Stimulated activated CD4-positive, alpha-beta T cell treated with anti-CD3 and anti-CD28 coated beads, Interleukin-4, amount 100 ng/mL, for 4 hours (primary cell): ENCODE measurements at places on chromosomes 12 and 14.

- DNase-seq, result no peak
Measured at GRCh38 chr14:69573205-69573830, 1.4 kb downstream of the CCDC177 start.

DNA sequence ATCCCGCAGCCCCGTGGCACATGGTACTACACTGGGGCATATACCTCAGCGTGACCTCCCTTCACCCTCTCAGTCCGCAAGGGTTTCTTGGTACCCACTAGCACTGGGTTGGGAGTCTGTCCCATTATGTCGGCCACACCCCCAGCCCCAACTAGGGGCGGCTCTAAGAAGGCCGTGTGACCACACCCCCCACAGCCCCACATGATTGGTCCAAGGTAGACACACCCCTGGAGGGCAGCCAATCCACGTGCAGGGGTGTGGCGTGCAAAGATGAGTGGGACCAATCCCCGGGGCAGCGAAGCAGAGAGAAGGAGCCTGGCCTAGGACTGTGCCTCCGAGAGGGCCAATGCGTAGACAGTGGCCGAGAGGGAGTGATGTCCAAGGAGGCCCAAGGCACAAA lies 34.6 kb upstream of the BEGAIN start:
- no peak for DNase-seq

DNA sequence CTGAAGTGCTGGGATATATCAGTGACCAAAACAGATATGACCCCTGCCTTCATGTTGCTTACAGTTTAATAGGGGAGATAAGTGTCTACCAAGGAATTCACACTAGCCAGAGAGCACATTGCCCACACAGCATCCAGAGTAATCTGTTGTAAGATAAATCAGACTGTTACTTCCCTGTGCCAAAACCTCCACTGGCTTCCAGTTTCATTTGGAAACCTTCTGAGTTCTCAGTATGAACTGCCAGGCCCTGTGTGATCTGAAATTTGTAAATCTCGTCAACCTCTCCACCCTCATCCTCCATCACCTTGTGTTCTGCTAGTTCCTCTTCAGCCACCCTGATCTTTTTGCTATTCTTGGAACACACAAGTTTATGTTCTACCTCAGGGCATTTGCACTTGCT lies 154.7 kb downstream of the ETV6 start:
- DNase-seq, result no peak

DNA sequence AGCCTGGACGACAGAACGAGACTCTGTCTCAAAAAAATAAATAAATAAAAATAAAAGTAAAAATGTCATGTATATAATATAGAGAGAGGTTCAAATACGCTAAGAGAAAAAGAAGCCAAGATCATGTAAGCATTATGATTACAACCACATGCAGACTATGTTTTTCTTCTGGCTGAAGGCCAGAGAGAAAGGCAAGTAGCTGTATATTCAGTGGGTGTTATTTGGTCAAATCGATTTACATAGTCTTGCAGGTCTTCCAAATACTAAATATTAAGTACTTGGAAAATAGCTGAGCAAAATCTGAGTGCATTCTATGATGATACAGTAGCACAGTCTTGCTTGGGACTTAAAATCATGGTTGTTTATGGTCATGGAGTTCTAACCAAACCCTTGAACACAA lies 758.0 kb downstream of the DIO2 start:
- no peak for DNase-seq

DNA sequence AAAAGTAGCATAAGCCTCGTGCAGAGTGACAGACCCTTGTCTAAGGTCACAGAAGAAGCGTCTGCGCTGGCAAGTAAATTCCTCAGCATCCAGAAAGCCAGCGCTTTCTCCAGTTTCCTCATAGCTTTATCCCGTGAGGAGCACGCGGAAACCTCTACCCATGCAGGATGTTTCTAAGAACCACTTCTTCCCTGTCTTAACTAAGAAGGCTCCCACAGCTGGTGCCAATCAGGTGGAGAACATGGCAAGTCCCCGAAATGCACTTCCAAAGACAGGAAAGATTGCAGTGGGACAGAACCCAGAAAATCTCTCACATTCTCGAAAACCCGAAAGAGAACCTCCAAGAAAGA lies 968 bp upstream of the ARID4A start:
- no peak for DNase-seq

- DNase-seq, result no peak
Measured at GRCh38 chr12:69936214-69936731, 111.2 kb downstream of the MYRFL start.

DNA sequence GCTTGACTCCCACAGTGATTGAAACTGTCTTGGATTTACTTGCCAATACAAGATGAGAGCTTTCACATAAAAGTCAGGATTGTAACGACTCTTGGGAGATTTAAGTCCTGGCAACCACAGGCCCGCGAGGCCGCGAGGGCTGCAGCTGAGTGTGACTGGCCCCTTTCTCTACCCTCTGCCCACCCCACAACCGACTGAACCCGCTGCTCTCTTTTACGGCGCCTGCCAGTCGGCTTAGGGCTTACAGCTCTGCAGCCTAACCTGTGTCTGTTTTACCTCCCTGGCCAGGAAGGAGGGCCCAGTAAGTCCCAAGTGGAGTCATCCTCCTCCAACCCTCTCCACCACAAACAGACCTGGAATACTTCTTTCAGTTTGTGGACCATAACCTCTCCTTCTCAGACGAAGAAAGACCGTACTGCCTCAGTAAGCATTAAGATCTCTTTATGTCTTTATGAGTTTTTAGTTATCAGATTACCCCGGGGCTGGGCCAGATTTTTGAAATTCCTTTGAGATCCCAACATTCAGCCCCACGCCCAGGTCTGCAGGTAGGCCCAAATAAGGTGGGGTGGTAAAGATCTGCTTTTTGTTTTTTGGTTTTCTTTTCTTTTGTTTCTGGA lies 12.6 kb upstream of the TIGAR start:
- no peak for DNase-seq

DNA sequence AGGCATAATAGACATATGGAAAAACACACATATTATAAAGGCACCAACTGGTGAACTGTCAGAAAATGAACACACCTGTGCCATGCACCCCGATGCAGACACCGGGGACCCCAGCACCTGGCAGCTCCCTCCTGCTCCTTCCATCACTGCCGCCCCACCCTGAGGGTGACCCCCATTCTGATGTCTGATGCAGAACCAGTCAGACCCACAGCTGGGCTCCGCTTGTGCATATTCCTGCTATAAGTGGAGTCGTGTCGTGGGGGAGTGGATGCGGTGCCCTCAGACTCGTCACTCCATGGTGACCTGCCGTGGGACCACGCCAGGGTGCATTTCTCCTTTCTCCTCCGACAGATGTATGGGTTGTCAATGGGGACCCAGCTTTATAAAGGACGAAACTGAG lies 45.7 kb upstream of the MEG3 start:
- DNase-seq, result no peak

GRCh38 chr12:47863467-47863866 lies 41.3 kb downstream of the VDR start:
- no peak for DNase-seq

DNA sequence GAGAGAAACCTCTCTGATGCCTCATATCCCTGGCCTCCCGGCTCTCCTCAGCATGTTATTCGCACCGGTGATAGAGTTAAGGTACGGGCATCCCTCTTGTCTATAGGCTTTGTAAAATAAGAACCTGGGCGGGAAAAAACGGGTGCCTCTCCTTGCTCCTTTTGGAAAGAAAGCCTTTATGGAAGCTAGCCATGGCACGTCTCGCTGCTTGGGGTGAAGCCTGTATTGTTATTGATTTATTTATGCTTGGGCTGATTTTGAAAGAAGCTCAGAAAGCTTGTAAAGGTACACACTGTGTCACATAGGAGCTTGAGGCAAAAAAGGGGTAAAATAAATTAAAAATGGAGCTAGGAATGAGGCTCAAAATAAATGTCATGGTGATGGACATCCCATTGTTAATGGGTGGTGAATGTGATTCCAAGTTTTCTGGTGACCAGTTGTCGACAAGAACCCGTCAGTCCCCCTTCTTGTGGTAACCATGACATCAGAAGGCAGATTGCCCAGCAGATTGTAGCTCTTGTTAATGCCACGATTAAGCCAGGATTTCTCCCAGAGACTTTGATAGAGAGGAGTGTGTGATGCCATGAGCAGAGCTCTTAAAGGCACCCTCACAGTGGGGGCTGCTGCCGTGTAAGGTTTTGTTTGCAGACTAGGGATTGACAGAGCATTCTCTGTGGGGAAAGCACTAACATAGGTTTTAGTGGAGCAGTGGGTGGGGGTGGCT lies 50.4 kb upstream of the ASPG start:
- no peak for DNase-seq

DNA sequence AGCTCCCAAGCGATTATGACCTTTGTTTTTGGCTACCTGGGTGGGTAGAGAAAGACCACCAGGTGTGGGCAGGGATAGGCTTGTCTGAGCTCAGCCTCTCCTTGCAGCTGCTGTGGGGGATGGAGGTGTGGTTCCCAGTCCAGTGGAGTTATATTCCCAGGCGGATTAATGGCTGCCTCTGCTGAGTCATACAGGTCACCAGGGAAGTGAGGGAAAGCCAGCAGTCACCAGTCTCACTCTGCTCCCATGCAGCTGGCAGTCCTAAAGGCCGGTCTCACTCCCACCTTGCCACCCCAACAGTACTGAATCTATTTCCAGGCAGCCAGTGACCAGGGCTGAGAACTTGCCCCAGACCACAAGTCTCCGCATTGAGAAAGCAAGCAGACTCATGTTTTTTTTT lies 399.2 kb downstream of the VRK1 start:
- no peak for DNase-seq

- DNase-seq, result no peak
Measured at GRCh38 chr14:21066882-21067502, 3.1 kb upstream of the ARHGEF40 start.

GRCh38 chr12:26728205-26729050 lies 104.6 kb downstream of the ITPR2 start:
- DNase-seq, result no peak

DNA sequence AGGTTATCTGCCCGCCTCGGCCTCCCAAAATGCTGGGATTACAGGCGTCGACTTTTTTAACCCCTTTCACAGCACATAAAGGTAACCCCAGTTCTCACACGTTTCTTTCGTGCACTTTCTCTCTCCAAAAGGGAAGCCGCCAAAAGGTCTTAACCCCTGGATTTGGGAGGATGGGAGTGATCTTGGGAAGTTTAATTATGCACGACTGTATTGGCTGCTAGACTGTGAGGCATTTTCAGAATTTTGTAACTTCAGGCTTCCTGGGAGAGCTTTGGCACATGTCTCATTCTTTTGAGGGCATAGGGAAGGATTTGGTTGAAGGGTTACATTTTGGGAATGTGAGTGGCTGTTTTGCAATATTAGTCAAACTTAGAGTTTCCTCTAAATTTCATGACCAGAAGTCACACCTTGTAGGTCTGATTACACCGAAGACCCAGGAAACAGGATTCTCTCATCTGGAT lies 1.4 kb upstream of the SMARCC2 start:
- DNase-seq, result no peak

DNA sequence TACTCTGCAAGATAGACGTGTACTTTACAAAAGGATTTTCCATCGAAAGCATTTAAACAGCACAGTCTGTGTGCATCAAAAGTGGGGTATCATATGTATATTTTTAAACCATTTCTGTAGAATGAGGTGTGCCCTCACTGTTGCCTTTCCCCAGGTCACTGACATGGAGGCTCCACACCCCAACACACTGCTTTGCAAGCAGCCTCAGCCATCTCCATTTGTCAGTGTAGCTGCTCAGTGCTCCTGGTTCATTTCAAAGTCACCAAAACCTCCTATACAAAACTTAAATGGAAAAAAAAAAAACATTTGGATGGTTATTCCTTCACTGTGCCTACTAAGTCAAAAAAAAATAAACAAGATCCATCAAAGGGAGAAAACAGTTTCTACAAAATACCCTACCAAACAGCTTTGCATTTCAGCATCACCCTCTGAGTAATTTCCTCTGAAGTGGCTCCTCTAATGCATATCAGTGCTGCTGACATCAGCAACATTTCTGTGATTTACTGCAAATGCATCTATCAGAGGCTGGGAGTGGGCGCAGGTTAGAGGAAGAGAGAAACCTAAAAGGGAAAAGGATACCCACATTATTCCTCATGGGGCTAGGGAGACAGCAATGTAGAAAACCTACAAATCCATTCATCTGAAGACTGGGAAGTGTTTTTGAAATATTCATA lies 46.0 kb downstream of the KCNK10 start:
- DNase-seq, result no peak

DNA sequence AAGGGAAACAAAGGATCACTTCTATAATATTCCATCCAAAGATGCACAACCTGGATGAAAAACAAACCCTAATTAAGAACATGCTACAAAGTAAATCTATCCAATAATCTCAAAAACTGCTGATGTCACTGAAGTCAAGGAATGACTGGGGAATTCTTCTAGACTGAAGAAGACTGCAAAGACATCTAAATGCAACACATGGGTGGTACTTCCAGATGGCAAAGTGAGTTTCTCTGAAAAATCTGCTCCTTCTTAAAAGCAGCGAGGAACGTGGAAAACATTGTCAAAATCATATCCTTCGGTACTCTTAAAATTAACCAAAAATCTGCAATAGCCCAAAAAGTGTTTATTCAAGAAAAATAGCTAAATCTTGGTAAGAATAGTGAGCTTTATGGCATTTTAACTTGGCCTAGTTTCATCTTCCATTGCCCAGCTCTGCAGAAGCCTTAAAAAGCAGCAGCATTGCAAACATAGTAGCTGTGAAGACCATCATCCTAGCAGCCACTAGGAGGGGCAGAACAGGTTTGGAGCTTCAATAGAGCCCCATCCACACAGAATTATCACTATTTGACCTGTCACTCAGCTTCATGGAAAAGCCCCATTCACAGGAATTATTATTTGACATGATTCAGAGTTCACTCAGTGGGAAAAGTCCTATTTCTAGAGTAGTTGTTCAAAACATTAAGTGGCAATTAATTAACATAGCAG lies 7.4 kb downstream of the CLEC14A start:
- DNase-seq, result no peak

DNA sequence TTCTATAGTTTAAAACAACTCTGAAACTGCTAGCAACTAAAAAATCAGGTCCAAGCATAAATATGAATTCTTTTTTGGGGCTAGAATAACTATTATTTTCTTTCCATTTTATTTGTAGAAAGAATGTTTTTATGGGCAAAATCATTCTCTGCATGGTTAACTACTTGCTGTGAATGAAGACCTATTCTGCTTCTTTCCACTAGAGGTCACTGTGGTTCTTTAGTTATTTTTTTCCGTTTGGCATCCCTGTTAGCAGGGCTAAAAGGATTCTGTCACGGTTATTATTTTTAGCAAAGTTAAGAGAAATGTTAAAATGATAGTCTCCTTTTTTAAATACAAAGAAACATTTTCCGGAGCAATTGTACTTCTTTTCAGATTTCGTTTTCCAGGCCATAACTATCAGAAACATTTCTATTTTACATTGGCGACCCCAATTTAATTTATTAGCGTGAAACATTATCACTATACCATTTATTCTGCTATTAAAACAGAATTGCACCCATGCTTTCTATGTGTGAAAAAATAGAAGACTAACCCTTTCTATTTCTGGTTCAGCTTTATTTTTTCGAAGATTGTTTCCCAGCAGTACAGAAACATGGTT lies 404.8 kb downstream of the ATP23 start:
- no peak for DNase-seq

- DNase-seq, result no peak
Measured at GRCh38 chr12:93585247-93585646, 12.8 kb downstream of the SOCS2 start.
